ENCODE measurements at places on chromosomes 11 and 22. TPM values are rescaled to one million over a fixed set of nuclear protein-coding genes. Genes with fewer than 3 reads are reported as not detected.

DNA sequence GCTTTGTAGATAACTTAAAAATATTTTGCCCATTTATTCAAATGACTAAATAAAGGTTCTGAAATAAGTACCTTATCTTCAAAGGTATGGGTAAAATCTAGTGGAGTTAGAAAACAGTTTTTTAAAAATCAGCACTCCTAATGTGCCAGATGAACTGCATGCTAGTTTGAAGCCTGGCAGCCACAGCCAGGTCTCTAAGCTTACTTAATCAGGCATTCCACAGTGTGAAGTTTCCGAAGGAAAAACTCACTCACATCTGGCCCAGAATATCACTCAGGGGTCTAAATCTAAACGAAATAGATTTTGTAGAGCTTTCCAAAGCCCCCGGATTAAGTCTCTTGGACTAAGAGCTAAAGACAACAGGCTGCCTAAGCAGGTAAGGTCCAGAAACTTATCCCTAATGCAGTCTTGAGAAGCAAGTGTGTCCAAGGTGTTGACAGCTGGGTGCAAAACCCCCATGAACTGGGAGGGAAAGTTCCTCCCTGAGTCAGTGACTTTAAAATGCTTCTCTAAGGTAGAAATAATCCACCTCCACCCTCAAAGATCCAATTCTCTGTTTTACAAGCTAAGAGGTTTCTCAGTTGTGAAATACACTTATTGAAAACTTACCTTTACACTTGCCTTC lies 157.6 kb downstream of the FCHSD2 start:
- no peak for DNase-seq

- DNase-seq, result no peak
Observed at GRCh38 chr11:3156282-3156660, 8.8 kb downstream of the OSBPL5 start.

- DNase-seq, result no peak
Observed at GRCh38 chr11:11044137-11044855, 186.4 kb upstream of the ZBED5 start.

- no peak for DNase-seq
Observed at GRCh38 chr11:134667175-134667500, 255.1 kb upstream of the B3GAT1 start.

DNA sequence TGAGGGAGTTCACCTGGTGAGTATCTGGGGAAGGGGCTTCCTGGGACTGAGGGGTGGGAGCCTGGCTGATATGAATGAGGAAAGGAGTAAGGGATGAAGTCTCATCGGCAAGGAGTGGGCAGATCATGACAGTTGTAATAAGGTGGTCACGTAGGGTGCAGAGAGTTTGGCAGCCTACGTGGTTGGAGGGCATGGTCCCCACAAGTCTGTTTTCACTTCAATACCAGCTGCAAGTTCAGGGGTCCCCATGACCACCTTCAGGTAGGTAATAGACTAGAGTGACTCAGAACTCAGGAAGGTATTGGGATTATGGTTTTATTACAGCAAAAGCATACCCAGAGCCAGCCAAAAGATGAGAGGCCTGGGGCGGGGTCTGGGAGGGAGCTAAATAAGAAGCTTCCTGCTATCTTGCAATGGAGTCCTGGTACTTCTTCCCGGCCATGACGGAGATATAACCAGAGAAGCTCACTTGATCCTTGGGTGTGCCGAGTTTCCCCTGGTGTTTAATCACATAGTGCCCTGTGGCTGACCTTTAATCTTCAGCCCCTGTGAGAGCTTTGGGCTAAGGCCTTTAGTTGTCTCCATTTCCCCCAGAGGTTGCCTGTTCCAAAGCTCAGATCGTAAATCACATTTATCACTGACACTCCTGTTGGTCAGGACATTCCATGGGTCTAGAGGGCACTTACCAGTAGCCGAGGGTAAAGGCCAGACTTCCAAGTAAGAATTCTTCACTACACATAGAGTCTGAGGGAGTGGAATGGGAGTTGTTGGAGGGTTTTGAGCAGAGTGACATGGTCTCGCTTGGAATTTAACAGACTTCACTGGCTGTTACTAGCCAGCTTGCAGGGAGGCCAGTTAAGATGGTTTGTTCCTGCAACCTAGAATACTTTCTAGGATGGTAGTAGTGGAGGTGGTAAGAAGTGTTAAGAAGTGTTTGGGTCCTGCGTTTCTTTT lies 9.1 kb downstream of the SLC3A2 start:
- peak; percentile 30 for DNase-seq

DNA sequence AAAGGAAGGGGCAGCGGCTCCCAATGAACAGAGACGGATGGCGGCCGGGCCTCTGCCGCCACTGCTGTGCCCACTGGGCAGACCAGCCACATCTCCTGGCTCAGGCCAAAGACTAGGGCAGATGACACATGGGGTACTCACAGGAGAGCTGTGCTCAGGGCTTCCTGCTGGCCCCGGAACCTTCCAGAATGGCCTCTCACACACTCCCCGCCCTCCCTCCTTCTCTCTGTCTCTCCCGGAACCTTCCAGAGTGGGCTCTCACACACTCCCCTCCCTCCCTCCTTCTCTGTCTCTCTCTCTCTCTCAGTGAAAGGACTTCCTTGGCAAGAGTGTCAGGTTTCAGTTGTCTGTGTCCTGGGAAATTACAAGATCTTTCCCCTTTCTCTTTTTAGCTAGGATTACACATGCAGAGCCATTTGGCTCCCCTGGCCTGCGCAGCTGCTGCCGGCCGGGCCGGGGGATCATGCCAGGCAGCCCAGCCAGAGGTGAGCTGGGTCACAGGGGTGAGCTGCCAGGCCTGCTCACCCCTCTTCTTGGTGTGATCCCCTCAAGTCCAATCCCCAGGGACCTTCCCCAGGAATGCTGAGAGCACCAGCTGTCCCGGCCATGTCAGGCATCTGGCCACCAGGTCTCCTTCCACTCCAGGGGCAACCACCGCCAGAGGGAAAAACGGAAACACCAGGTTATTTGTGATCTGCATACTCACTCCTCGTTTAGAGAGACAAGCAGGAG lies 45.3 kb upstream of the ADA2 start:
- no peak for DNase-seq

GRCh38 chr11:34318111-34319037 lies 39.4 kb downstream of the ABTB2 start:
- DNase-seq, result no peak

GRCh38 chr22:37931893-37932389 lies 21.5 kb downstream of the C22orf23 start:
- no peak for DNase-seq

GRCh38 chr11:62644220-62644619 lies 2.2 kb downstream of the GANAB start:
- DNase-seq, result no peak

DNA sequence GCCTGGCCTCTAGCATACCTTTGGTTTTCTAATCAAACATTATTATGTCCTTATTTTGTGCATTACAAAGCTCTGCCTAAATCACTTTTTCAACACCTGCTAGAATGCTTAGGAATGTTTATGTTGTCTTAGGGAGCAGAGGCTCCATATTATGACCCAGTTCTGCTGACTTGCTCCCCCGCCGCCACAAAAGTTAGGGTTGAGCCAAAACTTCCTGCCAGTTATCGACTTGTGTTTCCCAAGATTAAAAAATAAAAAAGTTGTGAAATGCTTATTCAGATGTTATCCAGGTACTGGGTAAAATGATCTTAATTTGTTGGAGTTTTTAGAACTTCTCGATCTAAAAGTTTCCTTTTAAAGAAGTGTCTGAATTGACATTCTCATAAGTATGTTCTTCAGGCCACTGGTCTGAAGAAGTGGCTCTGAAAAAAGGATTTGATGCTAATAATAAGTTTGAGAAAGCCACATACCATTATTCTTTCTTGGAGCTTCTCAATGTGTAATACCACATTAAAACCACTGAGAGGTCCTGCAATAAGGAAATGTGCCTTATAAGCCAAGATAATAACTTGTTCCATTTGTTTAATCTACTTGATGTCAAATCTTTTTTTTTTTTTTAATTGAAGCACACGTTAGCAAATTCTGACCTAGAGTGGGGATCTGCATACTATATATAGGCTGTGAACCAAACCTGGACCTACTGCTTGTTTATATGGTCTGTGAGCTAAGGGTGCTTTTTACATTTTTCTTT lies 2.2 kb downstream of the RNF185 start:
- DNase-seq, result no peak

GRCh38 chr11:88183233-88183632 lies 8.0 kb upstream of the RAB38 start:
- no peak for DNase-seq

GRCh38 chr11:117716521-117717440 lies 80.2 kb downstream of the DSCAML1 start:
- no peak for DNase-seq

GRCh38 chr11:118224511-118225188 lies at the start of gene JAML:
Gene JAML (minus strand): TSS chr11:118225011. CDS start chr11:118214866, 10,145 bp downstream.
- DNase-seq, result peak; percentile 84

GRCh38 chr11:35927682-35928081 lies 16.2 kb upstream of the LDLRAD3 start:
- DNase-seq, result no peak

- DNase-seq, result no peak
Observed at GRCh38 chr11:61916737-61917333, 531 bp downstream of the RAB3IL1 start.

- no peak for DNase-seq
Observed at GRCh38 chr11:116776522-116776984, 3.8 kb upstream of the BUD13 start.

- no peak for DNase-seq
Observed at GRCh38 chr11:86039094-86039493, 29.8 kb downstream of the PICALM start.

GRCh38 chr22:30043161-30043560 lies 37.1 kb upstream of the HORMAD2 start:
- DNase-seq, result no peak

DNA sequence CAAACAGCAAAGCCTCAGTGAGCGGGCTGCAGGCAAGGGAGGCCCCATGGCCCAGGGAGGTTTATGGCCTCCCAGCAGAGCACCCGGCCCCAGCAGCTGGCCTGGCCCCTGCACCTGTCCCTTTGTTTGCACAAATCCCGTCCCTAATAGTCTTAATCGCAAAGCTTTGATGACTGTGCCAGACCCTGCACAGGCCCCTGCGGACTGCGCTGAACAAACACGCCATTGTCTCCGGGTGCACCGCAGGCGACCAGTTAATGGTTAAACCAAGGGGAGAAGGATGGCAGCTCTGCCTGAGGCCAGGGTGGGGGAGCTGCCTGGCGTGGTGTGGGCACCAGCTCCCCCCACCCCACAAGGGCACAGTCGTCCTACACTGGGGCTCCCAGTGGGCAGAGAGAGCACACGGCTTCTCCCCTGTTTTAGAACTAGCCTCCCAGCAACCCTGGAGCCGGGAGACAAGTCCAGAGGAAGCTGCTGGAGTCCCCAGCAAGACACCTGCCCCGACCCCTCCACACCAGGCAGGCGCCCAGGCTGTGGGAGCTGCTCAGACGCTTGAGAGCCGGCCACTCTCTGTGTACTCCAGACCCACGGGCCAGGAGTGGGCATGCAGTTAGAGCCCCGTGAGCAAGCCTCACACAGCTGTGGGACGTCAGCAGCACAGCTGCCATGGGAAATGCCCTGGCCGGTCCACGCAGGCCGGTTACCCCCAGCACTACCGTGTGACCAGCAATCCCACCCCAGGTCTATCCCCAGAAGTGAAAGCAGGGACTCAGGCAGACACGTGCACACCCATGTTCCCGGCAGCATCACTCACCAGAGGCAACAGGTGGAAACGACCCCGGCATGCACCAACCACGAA lies 39.7 kb upstream of the TH start:
- DNase-seq, result no peak

GRCh38 chr11:117796872-117797529 lies at the start of gene DSCAML1:
Gene DSCAML1 (minus strand): TSS chr11:117797216. CDS start chr11:117797079, 137 bp downstream.
- DNase-seq, result peak; percentile 44

- peak; percentile 36 for DNase-seq
Observed at GRCh38 chr22:39994566-39995392, at the start of gene FAM83F. Gene FAM83F (plus strand): TSS chr22:39994954. CDS start chr22:39995043, 89 bp downstream.

DNA sequence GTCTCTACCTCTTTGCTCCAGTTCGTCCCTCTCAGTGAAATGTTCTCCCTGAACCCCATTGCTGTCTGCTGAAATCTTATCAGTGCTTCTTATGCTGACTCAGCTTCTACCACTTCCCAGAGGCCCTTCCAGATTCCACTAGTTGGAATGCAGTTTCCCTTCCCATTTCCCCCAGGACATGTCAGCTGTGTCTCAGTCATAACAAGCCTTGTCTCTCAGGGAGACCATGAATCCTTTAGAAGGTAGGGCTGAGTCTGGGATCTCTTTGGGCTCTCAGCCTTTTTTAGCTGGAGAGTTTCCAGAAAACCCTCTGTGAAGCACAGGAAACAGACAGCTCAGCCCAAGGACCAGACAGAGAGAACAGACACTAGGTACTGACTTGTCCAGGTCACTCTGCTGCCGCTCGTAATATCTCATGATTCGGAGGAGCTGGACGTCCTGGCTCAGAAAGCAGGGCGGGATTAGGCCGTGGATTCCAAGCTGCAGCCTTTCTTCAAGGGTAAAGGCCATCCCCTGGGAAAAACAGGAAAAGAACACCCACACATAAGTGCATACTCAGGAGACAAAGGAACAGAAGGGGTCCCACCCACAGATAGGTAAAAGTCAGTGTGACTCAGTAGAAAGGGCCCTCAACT lies 113.0 kb downstream of the ME3 start:
- DNase-seq, result no peak

DNA sequence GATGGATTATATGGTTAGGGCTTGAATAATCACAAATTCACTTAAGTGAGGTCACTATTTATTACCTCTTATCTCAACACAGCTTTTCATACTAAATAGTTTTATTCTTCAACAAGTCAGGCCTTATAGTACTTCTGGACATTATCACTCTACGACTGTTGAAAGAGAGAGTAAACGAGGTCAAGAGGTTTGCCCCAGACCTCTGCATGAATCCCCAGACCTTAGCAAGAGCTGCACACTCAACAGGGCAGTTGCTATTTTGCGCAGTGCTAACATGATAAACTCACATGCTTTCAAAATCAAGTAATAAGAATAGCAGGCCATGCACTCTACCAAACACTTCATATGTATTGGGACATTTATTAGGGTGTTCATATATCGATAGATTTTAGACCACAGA lies 60.5 kb downstream of the DDI1 start:
- no peak for DNase-seq

- DNase-seq, result no peak
Observed at GRCh38 chr22:49422701-49423100, 405.0 kb downstream of the BRD1 start.

DNA sequence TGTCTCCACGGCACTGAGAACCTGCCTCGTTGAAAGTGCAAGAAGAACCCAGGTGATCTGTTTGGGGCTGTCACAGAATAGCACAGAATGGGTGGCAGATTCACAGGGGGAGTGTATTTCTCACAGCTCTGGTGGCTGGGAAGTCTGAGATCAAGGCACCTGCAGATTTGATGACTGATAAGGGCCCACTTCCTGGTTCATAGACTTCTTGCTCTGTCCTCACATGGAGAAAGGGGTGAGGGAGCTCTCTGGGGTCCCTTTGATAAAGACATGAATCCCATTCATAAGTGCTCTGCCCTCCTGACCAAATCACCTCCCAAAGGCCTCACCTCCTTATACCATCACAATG lies 198.5 kb upstream of the SORL1-AS1 start:
- DNase-seq, result no peak

The CD248 gene
- total RNA-seq, result 16.8 TPM

The OR56A1 gene
- total RNA-seq, result not detected

The PPP2R5B gene
- 21.2 TPM for total RNA-seq

The TMPRSS13 gene
- total RNA-seq, result 4.7 TPM

The OR5P2 gene
- total RNA-seq, result not detected

The HORMAD2 gene
- not detected for total RNA-seq

The OR56A5 gene
- not detected for total RNA-seq

The OR52E8 gene
- not detected for total RNA-seq

The PLXNB2 gene
- total RNA-seq, result 22.1 TPM

The FGF4 gene
- total RNA-seq, result not detected

The TP53I11 gene
- 15.2 TPM for total RNA-seq

The CRYBB2 gene
- total RNA-seq, result not detected

The TBX1 gene
- not detected for total RNA-seq

The PGA3 gene
- total RNA-seq, result not detected

The FGF19 gene
- not detected for total RNA-seq
